Stimulated activated CD4-positive, alpha-beta T cell treated with anti-CD3 and anti-CD28 coated beads, TNF-alpha, amount 100 ng/mL, for 4 hours (primary cell): ENCODE measurements at places on chromosomes 1 and 21.

- DNase-seq, result no peak
Measured at GRCh38 chr1:174165471-174166137, 6.3 kb downstream of the RABGAP1L start.

- no peak for DNase-seq
Measured at GRCh38 chr1:183360473-183360872, 57.7 kb downstream of the NMNAT2 start.

GRCh38 chr1:228240411-228241240, 32.8 kb downstream of the OBSCN start:
- no peak for DNase-seq

DNA sequence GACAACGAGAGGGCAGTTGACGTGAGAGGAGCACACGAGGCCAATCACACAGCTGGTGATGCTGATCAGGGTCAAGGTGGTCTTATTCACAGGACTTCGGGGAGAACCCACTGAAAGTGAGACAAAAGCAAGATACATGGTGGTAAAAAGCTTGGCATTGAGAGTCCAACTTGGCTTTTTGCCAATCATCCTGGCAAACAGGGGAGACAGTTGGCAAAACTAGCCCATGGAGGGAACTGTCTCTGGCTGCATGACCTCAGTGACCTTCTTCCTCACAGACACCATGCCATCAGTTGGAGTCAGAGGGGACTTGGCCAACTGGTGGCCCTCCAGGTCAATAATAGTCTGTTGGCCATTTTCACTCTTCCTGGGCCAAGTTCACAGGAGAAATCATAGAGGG, 139.9 kb downstream of the ASTN1 start:
- no peak for DNase-seq

DNA sequence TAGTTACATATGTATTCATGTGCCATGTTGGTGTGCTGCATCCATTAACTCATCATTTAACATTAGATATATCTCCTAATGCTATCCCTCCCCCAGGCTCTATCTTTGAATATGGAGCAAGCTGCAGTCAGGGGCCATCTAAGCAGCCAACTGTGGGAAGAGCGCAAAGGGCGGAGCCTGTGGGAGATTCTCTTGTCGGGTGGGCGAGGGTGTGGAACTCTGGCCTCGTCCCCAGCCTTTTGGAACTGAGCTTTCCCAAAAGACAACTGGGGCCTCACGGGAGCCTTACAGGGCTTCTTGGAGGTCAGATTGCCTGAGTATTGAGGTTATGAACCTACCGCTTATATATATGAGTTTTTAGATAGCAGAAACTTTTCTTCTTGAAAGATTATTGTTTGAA, 117.2 kb downstream of the HHAT start:
- DNase-seq, result no peak
